Inflammatory macrophage treated with lipopolysaccharide for 1 hour (primary cell): ENCODE measurements at places on chromosomes 2 and 18.

- DNase-seq, result peak; percentile 38
Observed at GRCh38 chr2:39119732-39120520, 925 bp downstream of the SOS1 start.

DNA sequence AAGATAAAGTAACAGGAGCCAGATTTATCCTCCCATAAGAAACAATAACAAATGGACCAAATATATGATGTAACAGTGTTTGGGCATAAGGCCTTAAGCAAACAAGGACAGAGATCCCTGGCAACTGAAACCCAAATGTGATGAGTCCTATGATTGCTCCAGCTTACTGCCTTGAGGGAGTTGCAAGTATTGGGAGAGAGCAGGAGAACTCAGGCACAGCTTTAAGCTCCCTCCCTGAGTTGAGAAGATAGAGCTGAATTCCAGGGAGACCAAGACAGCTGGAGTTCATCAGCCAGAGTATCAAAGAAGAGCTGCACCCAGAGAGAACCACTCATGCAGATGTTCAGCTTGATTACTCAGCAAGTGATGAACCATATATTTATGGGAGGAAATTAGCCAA, 814.5 kb upstream of the RAB6C start:
- DNase-seq, result no peak

- no peak for DNase-seq
Observed at GRCh38 chr2:239326831-239327535, 73.8 kb downstream of the HDAC4 start.

GRCh38 chr18:10440884-10441283, 13.6 kb upstream of the APCDD1 start:
- no peak for DNase-seq

GRCh38 chr2:42117923-42118753, 51.0 kb upstream of the EML4 start:
- peak; percentile 95 for DNase-seq

DNA sequence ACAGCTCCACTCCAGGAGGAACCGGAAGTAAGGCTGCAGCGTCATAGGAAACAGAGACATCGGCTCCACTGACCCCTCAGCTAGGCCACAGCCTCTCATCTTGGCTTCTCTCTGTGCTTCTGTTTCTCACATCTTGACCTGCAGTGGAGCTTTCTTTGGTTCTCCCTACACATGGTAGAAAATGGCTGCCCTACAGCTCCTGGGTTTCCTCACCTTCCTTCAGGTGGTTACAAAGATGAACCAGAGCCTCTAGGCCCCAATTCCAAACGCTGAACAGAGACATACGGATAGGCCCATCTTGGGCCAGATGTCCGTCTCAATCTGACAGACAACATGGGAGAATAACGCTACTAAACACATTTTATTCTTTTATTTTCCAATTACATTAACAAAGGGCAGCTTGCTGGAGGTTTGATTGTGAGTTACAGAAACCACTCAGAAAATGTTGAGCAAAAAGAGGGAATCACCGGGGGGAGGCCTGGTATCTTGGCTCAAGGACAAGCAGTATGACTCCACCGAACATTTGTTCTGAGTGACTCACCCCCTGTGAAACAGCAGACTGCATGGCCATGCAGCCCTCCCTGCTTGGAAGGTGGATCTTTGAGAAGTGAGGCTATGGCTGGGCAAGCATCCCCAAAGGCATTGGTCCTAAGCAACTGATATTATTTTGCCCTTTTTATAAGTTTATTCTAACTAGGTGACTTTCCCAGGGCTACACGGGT, 303.5 kb downstream of the CDCA7 start:
- no peak for DNase-seq

- no peak for DNase-seq
Observed at GRCh38 chr2:151543876-151544275, 134.2 kb downstream of the RIF1 start.

DNA sequence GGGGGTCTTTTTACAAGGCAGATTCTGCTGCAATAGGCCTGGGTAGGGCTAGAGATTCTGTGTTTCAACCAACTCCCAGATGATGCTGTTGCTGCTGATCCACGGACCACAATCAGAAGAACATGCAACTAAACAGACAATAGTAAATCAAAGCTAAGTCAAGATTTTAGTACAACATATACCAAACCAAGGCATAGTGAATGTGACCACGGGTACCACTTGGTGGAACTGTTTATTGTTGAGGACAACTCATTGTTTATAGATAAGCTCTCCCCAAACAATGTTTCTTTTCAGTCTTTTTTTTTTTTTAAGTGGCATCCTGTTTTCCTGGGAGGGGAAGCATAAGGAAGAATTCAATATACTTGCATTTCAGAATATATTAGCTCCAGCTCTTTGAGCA, 36.0 kb upstream of the DARS1 start:
- no peak for DNase-seq

DNA sequence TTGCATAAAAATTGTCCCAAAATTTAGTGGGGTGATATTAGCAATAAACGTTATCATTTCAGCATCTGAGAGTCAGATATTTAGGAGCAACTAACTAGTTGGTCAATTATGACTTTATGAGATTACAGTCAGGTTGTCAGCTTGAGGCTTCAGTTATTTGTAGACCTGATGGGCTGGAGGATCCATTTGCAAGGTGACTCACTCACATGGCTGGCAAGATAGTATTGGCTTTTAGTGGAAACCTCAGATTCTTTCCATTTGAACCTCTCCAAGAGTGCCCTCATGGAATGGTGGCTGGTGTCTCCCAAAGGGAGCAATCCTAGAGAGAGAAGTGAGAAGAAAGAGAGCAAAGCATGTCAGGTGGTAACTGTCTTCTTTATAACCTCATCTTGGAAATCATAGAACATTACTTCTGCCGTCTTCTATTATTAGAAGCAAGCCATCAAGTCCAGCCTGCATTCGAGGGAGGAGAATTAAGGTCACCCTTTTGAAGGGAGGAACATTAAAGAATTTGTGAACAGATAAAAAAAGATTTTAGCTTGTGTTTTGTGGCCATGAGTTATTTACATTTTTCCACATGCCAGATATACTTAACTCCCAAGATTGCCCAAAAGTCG, 92.5 kb downstream of the HAUS1 start:
- no peak for DNase-seq

DNA sequence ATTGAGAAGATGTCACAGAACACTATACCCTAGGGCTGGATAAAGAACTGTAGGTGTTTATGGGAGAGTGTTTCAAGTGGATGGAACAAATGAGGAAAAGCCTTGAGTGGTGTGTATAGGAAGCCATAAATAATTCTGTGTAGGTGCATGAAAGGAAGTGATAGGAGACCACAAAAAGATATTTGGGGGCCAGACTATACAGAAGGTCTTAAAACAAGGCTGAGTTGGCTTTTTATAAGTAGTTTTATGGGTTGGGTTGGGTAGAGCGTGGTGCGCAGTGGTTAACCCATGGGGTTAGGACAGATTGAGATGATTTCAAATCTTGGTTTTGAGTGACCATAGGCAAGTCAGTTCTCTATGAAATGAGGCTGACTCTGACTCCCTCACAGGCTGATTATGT, 110.5 kb downstream of the PKP4 start:
- DNase-seq, result no peak

DNA sequence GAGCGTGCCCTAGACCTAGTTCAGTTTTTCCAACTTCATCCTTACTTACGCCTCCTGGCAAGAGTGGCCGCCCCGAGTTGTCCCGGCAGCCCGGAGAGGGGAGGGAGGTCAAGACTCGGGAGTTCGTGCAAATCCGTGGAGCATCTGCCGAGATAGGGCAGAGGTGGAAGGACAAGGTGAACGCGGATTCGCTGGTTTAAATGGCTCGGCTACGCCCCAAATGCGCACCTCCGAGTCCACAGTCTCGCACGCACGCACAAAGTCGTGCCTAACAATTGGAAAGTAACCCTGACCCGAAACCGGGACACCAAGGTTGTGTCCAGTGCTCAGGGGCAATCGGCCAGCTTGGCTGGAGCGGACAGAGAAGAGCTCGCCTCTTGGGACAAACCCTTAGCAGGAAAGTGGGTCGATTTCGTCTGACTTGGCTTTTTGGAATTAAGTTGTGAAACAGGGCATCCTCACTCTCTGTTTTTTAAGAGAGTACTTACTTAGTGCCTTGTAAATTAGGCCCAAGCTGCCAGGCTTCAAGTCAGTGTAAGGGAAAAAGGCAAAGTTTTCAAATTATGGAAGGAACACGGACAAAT, 726 bp upstream of the SS18 start:
- DNase-seq, result no peak

- DNase-seq, result no peak
Observed at GRCh38 chr2:135373702-135374101, 157.3 kb downstream of the ZRANB3 start.

DNA sequence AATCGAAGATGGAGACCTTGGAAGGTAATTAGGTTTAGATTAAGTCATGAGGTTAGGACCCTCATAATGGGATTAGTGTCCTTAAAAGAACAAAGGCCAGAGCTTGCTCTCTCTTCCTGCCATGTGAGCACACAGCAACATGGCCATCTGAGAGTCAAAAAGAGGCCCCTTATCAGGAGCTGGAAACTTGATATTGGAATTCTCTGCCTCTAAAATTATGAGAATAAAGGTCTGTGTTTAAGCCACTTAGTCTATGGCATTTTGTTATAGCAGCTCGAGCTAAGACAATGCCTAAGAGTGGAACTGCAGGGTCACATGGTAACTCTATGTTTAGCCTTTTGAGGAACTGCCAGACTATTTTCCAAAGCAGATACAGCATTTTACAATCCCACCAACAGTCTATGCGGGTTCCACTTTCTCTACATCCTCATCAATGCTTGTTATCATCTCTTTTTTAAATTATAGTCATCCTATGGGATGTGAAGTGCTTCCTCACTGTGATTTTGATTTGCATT, 42.4 kb downstream of the THADA start:
- no peak for DNase-seq

GRCh38 chr2:39708003-39708402, 42.3 kb downstream of the TMEM178A start:
- no peak for DNase-seq

GRCh38 chr2:218744615-218745014, 34.0 kb downstream of the TTLL4 start:
- DNase-seq, result peak; percentile 97

GRCh38 chr18:44668270-44668975, 12.3 kb upstream of the SETBP1 start:
- DNase-seq, result no peak

DNA sequence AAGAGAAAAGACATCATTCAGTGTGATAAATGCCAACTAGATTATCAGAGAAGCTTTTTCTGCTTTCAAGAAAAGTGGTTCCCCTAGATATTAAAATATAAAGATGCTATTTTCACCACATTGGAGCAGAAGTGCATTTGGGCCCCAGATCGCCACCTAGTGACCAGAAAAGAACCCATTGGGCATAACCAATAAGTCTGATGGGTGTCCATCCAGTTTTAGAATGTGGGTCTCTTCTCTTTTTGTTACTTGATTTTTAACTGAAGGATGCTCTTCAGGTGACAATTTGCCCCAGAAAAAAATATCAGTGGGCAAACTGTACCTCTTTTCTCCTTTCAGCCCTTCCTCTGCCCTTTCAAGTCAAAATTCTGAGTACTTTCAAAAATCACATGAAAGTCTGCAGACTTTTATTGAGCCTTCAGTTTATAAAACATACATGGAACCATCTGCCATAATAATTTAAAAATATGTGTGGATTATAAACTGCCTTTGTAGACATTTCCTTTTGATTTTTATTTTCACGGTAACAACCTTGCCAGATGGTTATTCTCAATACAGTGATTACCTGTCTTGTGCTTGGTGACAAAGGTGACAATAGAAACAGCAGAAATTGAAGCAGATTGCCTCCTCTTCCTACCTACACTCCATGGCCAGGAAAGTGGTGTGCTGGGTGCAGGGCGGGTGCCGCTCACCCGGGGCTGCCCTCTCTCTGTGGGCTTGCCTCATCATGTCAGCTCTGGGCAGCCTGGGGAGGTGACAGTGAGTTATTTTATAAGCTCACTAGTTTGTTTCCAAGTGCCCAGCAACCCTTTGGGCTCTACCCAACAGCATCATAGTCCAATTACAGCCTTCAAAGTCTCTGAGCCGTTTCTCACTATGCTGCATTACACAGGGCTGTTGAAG, 124.5 kb downstream of the DCDC2C start:
- peak; percentile 6 for DNase-seq

DNA sequence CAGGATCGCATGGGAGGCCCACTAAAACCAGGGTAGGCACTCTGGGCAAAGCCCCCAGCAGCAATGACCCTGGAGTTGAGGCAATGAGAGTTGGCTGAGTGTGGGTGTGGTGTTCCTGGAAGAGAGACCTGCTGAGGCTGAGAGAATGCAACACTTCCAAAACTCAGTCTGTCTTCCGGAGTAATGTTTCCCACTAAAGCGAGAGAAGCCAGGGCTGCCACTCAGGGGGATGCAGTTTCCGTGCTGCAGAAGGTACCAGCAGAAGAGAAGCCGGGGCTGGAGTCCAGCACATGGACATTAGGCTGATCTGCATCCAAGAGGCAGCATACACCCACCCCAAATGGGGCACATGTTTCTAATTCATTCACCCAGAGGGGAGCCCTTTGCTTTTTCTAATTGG, 127.2 kb upstream of the ARHGAP28 start:
- DNase-seq, result no peak

DNA sequence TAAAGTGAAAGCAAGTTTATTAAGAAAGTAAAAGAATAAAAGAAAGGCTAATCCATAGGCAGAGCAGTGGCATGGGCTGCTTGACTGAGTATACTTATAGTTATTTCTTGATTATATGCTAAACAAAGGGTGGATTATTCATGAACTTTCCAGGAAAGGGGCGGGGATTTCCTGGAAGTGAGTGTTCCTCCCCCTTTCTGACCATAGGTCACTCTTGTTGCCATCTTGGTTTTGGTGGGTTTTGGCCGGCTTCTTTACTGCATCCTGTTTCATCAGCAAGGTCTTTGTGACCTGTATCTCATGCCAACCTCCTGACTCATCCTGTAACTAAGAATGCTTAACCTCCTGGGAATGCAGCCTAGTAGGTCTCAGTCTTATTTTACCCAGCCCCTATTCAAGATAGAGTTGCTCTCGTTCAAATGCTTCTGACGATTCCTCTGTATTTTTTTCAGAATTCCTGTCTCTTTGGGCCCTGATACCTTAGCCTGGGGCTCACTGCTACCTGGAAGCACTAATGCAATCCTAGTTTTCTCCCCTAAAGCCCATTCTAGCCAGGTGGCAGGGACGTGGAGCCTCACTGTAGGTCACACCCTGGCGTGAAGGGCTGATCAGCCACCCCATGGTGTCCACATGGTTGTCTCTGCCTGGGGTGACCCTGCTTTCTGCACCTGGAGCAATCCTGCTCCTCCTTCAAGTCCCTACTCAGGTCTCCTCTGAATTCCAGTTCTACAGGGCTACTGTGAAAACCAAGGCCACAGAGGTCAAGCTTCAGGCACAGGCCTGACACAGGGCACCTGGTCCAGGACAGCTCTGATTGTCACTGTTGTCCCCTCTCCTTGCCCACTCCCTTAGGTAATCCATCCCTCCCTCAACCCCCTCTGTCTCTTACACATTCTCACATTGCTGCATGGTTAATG, 6.0 kb upstream of the SLC35F6 start:
- no peak for DNase-seq

DNA sequence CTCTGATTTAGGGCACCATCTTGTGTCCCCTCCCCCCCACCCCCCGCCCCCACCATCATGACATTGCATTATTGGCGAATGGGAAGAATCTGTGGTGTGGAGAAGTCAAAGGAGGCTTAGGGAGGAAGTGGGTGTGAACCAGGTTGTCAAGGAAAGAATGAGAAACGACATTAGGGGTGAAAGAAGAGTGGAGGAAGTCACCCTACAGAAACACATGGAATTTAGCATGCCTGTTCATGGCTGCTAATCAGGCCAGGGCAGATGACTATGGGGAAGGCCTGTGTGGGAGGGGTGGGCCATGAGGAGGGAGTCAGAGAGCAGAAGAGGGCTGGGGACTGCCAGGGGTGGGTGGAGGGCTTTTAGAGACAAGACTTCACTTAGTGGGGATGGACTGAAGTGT, 81.6 kb downstream of the AOX1 start:
- DNase-seq, result no peak

- peak; percentile 48 for DNase-seq
Observed at GRCh38 chr18:76720683-76721082, 101.7 kb upstream of the ZNF236 start.
